Fibroblast of the aortic adventitia (primary cell): ENCODE measurements at places on chromosomes 7 and 10.

DNA sequence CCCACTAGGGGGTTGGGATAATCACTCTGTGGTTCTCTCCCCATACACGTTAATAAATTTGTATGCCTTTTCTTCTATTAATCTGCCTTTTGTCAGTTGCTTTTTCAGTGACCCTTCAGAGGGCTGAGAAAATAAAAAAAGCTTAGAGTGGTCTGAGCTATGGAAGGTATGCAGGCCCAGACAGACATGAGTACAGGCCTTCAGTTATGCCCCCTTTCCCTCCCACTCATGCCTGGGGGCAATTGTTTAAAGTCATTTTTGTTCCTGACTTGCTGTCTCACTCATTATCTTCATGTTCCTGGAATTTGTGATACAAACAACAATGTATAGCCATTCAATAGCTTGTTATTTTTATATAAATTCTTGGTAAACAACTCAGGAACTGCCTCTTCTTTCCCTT lies 170.8 kb downstream of the AKR1D1 start:
- DNase-seq = no peak

DNA sequence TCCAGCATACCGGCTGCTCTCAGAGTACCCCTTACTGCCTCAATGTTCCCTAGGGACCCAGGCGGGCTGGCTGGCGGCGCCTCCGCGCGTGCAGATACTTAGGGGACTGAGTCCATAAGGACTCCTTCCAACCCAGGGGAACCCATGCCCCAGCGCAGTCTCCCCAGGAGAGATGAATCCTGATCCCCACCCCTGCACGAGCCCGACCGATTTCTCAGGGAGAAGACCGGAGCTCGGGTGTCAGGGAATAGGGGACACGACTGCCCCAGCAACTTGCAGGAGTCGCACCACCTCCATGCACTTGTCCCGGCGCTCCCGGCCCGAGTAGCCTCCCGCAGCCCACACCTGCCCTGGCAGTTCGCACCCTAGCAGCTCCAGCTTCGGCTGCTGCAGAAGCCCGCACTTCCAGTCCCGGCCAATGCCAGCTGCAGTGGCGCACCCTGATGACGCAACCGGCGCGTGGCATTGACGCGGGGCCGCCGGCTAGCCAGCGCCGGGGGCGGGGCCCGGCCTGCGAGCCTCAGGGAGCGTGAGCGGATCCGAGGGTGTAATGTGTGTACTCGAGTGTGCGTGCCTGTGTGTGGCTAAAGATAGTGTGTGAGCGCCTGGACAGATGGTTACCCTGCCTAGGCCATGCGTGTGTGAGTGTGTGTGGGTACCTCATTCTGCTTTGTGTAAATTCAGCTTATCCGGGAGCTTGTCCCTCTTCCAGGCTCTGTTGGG lies at the start of gene GPAM:
TSS of gene GPAM (minus strand) at position 437 of the 723 bp plus-strand sequence. CDS start 1,981 bp downstream, outside the sequence.
- DNase-seq = peak; percentile 88

DNA sequence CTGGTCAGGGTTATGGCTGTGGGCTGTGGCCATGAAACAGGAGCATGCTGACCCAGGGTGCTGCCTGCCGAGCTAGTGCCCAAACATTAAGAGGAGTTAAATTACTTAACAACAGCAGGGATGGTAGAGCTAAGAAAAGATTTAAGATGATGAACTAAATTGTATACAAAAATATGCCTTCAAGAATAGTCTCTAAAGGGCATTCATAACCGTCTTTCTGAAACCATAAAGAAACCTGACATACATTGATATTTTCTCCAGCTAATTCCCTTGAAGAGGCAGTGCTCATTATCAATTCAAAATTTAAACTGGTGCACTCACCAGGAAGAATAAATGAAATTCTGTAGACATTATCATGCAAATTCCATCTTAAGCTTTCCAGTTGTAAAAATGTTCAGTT lies 265.8 kb upstream of the TAC1 start:
- DNase-seq = no peak

- no peak for DNase-seq
Observed at GRCh38 chr7:82158327-82158726, 285.2 kb downstream of the CACNA2D1 start.
